ENCODE measurements at places on chromosomes 13 and 19.
A peak's percentile ranks its signal among the peaks of the same experiment; 100 is the strongest.

DNA sequence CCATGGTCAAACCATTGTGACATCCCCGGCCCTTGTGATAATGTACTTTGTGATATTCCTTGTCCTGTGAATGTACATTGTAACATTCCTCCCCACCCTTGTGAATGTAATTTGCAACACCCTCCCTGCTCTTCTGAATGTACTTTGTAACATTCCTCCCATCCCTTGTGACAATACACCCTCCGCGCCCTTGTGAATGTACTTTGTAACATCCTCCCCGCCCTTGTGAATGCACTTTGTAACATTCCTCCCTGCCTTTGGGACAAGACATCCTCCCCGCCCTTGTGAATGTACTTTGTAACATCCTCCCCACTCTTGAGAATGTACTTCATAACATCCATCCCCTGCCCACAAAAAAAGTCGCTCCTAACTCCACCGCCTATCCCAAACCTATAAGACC, 17.1 kb downstream of the ZNF846 start:
- no peak for DNase-seq

DNA sequence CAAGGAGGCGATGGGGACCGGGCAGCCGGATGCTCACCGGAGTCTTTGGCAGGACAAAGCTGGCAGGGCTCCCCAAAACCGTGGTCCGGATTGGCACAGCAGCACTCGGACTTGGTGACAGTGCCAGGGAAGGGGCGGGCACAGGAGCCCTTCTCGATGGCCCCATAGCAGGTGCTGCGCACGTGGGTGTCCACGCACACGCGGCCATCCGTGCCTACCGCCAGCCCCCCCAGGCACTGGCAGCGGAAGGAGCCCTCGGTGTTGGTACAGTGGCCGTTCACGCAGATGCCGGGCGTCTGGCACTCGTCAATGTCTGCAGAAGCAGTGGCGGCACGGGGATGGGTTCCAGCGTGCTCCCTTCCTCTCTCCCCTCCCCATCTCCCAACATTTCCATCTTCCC, 17.9 kb downstream of the FBN3 start:
- DNase-seq = no peak

- no peak for DNase-seq
Measured at GRCh38 chr13:67303661-67304333, 73.7 kb upstream of the PCDH9 start.

GRCh38 chr19:32971012-32971595, 654 bp downstream of the CEP89 start:
- DNase-seq = no peak

DNA sequence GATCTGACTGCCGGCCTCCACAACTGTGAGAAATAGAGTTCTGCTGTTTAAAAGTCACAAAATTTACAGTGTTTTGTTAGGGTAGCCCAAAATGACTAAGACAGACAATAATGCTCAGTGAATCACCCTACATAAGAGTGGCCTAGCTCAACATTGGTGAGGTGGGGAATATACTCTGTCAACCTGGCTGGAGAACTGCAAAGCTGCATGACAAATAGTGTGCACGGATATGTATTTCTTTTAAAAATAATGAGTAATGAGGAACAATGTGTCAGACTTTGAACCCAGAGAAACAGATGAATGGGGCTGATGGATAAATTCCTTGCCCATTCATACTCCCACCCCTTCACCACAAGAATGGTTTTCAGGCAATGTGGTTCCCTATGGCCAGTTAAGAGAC, 372.4 kb downstream of the SUCLA2 start:
- DNase-seq = no peak

DNA sequence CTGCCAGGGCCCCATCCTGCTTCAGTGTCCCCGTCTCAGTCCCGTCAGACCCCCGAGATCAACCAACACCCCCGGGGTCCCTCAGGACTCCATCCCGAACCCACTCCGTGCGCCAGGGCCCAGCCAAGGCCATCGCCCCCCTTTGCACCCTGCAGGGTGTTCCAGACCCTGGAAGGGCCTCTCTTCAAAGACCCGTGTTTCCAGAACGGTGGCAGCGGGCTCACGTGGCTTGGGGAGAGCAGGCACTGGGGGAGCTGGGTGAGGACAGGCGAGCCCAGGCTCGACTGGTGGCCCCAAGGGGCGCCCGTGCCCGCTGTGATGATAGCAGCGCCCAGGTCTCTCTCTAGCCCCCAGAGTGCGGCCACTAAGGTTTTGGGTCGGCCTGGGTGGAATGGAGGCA, 1.4 kb downstream of the KASH5 start:
- DNase-seq = no peak

DNA sequence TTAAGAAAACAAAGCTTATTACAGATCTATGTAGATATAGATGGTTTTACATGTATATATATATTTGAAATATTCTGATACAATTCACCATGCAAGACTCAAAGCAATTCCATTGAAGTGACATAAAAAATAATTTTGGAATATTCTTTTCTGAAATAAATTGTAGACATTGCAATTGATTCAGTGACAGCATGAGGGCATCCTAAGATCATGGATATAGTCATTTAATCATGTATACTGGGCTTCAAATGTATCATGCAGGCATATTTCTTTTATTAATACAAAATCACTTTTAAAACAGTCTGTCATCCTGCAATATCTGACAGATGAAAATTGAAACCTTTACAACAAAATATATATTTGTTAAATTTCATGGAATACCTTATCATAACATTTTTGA, 286.7 kb upstream of the SLITRK6 start:
- no peak for DNase-seq

- DNase-seq = no peak
Measured at GRCh38 chr13:37114250-37114649, 8.8 kb upstream of the CSNK1A1L start.

- no peak for DNase-seq
Measured at GRCh38 chr19:15614507-15615379, at the start of gene CYP4F8. CYP4F8 (plus strand) TSS chr19:15615218; CDS start chr19:15615617, 399 bp downstream.

DNA sequence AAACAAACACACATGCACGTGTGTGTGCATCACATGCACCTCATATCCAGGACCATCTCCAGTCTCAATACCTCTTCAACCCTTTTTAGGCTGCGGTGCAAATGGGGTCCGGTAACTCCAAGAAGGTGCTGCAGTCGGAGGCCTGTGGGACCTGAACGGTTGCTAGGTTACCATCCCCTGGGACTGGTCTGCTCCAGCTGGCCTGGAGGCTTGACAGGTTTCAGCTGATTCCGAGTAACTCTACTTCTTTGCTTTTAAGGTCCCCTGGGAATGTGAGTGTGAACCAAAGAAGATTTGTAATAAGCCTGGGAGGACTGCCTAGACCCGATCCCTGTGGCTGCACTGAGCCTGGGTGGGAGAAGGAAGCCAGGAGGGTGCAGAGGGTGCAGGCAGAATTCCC, 117.5 kb downstream of the CCNA1 start:
- DNase-seq = peak; percentile 80

- DNase-seq = no peak
Measured at GRCh38 chr13:103716718-103717117, 650.5 kb upstream of the SLC10A2 start.

DNA sequence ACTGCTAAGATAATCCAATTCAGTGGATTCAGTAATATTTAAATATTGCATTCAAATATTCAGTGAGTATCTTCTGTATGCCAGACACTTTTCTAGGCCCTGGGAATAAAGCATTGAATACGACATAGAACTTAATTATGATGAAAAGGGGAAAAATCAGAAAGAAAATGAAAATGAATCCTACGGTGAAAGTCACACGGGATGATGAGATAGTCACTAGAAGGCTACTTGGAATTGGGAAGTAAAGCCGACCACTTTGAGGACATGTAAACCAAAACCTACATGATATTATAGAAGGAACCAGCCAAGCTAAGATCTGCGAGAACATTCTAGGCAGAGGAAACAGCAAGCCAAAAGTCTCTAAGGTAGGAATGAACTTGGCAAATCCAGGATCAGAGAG, 10.1 kb downstream of the DPY19L3 start:
- no peak for DNase-seq

GRCh38 chr19:1508507-1508856, 4.3 kb downstream of the ADAMTSL5 start:
- no peak for DNase-seq

DNA sequence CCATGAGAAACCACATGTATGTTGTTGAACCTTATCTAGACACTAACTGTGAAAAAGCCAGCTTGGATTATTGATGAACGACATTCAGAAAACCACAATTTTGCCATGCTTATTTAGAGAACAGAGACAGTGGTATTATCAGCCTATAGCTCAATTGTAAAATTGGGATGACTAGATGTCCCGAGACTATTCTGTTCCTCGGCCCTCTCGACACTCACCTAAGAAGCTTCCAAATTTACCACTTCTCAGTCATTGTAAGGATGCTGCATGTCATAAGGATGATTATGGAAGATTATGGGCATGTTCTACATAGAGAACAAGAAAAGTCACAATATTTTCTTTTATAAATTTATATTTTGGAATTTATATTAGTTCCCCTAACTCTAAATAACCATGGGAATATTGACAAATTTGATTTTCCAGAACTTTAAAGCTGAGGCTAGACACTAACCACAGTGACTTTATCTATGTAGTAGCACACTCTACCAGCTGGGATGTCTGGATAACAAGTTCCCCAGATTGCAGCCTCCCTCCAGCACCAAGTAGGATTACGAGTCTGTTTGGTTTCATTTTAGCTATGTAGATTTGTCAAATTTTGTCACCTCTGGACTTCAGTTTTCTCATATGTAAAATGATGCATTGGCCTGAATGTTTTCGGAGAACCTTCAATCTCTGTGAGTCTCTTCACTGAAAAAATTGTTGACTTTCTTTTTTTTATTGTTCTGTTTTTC, 513.6 kb downstream of the IRS2 start:
- DNase-seq = no peak

DNA sequence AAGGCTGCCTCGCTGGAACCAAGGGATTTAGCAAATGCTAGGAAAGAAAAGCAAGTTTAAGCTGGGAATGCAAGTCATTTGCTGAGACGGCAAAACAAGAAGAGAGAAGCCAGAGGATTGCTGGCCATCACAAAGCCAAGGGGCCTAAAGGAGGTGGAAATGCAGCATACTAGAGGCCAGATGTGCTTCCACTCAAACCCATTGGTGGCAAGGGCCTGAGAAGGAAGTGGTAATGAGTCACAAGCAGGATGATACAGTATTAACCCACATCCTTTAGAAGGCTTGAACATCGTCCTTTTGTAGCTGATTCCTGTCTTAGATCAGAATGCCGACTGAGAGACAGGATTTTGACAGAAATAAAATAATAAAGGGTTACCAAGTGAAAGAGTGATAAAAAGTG, 68.2 kb downstream of the ITGBL1 start:
- DNase-seq = no peak

GRCh38 chr13:25112695-25113255, 16.8 kb downstream of the PABPC3 start:
- DNase-seq = peak; percentile 97

DNA sequence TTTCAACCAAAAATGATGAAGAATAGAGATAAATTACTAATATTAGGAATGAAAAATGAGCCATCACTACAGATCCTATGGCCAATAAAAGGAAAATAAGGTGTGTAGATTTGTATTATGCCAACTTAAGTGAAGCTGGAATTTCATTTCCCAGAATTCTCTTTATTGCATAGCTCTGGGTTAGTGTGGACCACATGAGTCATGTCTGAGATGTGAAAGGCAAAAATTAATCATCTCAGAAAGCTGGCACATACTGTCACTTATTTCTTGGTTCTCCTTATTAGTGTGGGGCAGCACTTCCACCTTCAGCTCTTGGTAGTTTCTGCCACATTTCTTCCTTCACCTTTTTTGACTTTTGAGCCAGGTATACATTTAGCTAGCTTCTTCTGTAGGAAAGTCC, 82.6 kb downstream of the KATNAL1 start:
- DNase-seq = no peak

DNA sequence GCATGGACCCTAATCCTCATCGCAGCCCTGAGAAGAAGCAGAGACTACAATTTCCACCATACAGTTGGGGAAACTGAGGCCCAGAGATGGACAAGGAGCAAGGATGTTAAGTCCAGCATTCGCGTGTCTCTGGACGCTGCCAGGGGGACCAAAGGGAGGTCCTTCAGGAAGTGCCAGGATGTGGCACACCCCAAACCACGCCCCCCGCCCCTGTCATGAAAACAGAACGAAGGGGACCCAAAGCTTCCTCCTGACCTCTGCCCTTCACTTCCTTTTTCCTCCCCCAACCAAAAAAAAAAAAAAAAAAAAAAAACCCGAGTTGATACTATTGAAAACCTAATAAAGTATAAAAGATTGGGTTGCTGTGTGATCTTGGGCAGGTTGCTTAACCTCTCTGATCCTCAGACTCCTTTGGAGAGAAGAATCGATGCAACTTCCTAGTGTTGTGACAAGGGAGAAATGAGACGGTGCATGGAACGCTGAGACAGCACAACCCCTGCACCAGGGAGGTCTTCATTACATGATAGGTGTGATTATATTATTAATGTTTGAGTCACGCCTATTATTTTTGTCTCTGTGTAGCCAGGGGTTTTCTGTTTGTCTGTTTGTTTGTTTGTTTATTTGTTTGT, 2.7 kb upstream of the ZBTB7A start:
- DNase-seq = no peak

DNA sequence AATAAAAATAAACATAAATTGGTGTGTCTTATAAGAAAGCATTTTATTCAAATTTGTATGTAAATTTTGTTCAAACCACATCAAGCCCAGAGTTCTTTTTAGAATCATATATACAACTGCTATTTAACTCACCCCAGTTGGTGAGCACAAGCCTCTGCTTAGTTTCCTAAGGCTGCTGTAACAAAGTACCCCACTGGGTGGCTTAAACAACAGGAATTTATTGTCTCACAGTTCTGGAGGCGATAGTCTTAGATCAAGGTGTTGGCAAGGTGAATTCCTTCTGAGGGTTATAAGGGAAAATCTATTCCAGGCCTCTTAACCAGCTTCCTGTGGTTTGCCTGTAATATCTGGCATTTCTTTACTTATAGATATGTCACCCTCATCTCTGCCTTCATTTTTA, 1133.5 kb downstream of the OLFM4 start:
- DNase-seq = no peak

GRCh38 chr19:33701565-33701964, 79.8 kb downstream of the CHST8 start:
- DNase-seq = no peak

GRCh38 chr13:85521657-85522056, 277.6 kb downstream of the SLITRK6 start:
- peak; percentile 43 for DNase-seq

GRCh38 chr19:15374105-15374651, 5.4 kb downstream of the AKAP8 start:
- DNase-seq = no peak

DNA sequence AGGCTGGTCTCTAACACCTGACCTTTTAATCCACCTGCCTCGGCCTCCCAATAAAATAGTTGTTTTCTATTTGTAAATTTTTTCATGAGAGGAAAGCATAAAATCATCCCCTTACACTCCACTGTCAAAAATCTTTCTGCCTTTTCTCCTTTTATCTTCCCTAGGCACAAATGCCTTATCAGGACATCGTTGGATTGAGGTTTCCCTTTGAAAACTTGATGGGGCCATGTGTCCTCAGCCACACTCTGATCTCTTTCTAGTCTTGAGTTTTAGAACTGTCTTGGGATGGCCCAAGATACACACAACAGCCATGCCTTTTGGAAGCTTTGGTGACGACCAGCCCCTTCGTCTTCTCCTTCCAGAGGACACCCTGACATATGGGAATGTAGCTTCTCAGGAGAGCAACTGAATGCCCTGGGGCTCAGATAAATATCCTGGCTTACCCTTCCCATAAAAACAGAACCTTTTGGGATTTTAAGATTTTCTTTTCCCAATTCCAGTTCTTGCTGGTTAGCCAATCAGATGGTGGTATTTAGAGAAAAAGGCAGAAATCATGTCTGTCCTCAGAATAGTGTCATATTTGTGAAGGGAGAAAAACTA, 112.4 kb downstream of the ZNF429 start:
- no peak for DNase-seq
